ENCODE measurements at places on chromosomes 1 and 21.

GRCh38 chr1:234712891-234713305, 102.9 kb upstream of the IRF2BP2 start:
- DNase-seq = no peak

DNA sequence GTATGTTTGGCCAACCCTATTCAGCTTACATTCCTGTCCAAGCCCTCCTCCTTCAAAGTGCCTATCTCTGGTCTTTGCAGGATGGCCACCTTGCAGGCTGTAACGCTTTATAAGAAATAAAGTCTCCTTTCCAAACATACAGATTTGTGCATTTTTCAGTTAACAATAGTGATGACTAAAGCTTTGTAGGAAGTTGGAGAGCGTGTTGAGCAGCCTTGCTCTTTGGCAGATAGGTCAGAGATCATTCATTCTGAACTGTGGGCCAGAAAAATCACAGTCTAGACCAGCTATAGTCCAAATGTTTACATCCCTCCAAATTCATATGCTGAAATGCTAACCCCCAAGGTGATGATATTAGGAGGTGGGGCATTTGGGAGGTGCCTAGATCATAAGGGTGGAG, 34.0 kb upstream of the FAM89A start:
- DNase-seq = no peak

DNA sequence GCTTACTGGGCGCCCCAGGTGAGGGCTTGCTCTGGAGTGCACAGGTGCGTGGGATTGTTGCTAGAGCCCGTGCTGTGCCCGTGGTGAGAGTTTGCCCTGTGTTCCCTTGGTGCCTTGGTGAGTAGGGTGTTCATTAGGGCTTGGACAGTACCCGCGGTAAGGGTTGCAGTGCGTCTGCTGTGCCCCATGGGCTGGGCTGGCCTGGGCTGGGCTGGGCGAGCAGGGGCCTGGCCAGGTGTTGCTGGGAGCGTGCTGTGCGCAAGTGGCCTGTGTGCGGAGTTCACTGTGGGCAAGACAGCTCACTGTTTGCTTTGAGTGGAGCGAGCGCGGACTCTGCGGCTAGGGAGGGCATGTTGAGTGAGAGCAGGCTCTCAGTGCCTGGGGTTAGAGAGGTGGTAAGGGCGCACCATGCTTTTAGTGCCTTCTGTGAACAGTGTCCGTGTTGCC, 725 bp downstream of the CR1L start:
- DNase-seq = no peak

GRCh38 chr1:30777904-30778153, 20.3 kb upstream of the LAPTM5 start:
- no peak for DNase-seq

DNA sequence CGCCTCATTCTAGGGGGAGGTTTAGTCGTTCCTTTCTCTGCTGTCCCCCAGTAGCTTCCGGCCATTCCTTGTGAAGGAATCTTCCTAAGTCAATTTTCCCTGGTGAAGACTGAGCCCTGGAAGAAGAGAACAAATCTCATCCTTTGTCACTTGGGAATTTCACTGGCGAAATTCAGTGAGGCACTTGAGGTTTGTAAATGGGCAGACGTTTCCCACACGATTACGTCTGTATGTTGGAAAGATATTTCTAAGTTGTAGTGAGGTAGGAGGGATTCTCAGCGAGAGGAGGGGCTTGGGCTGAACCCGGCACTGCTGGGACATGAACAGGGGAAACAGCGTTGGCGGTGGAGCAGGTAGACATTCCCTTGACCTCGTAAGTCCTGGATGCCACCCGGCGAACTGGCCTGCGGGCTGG, 47.2 kb downstream of the GALNT2 start:
- DNase-seq = no peak

DNA sequence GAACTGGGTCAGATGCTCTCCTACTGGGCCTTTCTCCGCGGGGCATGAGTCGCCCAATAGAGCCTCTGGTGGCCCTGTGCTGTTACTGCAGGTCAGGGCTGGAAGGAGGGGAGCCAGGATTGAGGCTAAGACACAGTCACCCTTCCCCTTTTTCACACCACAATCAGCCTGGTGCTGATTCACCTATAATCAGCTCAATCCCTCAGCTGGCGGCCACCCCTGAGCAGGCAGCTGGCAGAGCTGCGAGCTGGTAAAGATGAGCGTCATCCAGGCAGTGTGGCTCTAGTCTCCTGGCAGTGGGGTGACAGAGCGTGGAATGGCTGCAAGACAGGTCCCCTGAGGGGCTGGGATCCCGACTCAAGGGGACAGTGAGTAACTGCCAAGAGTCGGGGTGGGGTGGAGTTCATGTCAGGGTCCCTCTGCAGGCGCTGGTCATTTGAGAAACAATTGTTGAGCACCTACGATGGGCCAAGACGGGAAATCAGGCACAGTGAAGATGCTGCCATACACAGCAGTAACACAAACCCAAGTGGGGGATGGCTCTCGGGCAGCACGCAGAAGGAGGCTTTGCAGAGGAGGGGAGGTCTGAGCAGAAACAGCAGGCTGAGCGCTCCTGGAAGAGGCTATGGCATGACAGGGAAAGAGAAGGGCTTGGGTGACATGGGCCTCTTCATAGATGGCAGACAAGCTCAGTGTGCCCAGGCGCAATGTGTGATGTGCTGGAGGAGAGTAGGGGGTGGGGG, 21.8 kb downstream of the ATF3 start:
- peak; percentile 54 for DNase-seq

DNA sequence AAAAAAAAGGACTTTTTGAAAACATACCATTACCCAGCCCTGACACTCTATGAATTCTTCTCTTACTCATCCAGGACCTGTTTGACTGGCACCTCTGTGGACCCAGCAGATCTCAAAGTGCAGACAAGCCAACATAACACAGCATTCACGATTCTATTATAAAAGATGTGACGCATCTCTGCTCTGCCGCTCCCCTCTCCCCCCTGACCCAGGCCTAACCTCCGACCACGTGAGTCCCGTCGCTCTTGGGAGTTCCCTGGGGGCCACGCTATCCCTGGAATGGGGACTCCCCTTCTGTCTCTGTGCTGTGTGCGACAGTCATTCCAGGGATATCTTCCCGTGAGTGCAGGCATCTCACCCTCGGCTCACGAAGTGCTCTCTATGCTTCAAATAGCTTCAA, 21.1 kb downstream of the LRRC38 start:
- no peak for DNase-seq
